ENCODE measurements at places on chromosomes 1 and 21.

DNA sequence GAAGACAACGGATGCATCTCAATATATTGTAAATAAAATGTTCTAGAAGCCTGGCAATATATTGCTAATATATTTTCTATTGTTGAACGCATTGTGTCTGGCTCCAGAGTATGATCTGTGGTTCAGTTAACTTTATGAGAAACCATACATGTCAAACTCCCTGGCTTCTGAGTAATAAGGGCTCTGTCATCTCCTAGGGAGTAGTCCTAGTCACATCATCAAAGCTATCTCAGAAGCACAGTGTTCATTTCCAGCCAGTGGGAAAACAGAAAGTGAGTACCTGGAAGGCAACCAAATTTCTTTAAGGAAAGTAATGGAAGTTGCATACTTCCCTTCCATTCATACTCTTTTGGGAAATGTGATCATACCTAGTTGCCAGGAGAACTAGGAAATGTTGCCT lies 27.0 kb upstream of the ST6GALNAC5 start:
- DNase-seq = no peak

DNA sequence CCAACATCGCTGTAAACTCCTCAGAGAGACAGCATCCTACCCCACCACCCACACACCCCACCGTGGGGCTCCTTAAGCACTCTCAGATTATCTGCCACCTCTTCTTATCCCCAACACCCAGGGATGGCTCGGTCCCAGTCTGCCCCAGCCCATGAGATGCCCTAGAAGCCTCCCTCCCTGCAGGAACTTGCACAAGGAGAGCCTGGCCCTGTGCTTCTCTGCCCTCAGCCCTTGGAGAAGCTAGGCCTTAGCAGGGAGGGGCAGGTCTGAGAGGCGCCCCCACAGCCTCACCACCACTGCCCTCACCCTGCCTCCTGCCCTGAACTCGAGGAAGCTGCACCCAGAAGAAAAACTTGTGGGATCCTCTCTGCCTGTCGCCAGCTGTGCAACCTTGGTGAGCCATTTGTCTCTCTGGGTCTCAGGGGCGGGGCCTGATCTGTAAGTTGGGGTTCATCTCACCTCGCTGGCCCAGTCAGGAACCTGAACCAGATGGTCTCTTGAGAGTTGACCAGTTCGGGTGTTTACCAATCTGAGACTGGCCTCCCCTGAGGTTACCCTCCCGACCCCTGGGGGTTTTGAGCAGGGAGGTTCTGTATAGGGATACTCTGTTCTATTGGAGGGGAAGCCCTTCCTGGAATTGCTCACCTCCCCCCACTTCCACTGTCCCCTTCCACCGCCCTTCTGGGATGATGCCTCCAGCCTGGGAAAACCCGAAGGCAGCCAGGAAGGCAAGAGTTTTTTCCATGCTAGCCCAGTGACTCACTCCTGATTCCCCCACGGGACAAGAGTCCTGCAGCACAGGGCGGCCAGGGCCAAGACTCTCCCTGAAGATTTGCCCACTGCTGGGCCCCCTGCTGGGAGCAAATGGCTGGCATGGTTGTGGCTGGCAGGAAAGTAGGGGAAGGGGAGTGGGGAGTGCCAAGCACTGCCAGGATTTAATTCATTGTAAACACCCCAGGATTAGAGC lies at the start of gene S100A3:
S100A3 (minus strand) TSS at position 537 of the 967 bp plus-strand sequence. CDS start 773 bp downstream, outside the sequence.
- DNase-seq = no peak

DNA sequence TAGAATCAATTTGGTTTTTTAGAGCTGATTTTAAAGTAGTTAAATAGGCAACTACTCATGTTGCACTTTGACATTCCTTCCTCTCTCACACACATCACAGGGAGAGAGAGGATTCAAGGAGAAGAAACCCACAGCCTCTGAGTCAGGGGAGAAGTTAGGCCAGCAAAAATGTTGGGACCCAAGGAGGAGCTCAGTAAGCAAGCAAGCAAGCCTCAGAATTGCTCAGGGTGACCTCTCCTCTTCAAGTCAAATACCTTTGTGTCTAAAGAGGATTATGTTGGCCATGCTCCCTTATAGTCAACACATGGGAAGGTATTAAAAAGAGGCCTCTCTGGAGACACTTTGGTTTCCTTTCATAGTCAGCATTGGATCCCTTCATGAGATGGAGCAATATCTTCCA lies 80.5 kb upstream of the WARS2 start:
- DNase-seq = no peak

DNA sequence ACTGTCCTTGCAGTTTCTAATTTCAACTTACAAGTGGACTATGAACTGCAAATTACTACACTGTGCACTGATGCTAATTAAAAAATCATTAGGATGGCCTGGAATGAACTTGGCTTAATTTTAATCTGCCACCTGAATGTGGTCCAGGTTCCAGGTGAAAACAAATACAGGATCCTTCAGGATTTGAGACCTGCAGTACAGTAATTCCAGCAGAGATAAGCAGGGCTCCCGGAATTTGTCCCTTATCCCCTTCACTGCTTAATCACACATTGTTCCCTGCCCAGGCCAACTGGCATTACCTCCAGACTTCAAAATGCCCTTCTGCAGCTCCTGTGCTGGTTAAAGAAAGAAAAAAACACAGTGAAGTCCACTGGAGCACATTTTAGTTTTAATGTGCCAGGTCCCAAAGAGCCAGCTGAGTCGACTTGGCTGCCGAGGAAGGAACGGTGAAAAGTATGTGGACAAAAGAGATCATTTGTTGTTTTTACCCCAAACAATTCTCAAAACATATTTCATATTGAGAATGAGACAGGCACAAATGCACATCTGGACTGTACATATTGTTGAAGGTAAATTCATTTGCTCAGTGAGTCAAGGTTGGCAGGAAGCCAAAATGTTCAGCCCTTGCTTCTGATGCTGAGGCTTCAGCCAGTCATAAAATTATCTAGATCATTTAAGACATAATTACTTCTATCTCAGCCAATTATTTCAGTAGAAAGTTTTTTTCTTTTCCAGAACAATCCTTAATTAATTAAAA lies 28.3 kb downstream of the DEGS1 start:
- no peak for DNase-seq

DNA sequence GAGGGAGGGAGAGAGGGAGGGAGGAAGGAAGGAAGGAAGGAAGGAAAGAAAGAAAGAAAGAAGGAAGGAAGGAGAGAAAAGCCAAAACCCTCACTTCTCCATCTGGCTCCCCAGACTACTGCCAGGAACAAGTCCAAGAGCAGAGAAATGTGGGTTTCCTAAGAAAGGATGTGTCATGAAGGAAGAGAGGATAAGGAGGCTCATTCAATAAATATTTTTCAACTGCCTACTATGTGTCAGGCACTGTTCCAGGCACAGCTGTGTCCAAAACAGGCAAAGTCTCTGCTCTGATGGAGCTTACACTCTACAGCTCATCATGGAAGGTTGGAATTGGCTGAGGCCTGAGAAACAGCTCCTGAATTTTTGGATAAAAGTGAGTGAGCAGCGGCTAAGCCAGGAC lies 42.6 kb upstream of the ATP2B4 start:
- no peak for DNase-seq

- DNase-seq = no peak
These were observed 188.6 kb downstream of the FCRL5 start for GRCh38 chr1:157363660-157364140.

All from esophagus squamous epithelium (tissue), 5 donors.